Small intestine (tissue), 16 donors: ENCODE measurements at places on chromosomes 1 and 21. TPM values are rescaled to one million over a fixed set of nuclear protein-coding genes. Genes with fewer than 3 reads are reported as not detected.

DNA sequence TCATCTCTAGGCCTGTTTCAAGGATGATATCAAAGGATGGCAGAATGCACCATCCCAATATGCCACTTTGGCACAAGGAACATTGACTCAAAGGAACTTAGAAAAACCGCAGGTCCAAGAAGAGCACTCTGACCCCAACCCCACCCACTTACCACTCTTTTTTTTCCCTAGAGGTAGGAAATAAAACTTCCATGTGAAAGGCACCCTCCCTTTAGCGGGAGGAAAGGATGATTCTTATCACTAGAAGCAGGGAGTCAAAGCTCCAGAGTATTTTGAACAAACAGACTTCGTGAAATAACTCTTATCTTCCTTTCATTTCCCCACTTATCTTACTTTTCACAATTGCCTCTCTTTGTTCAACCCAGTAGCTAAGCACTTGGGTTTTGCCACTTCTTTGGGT is 22.2 kb downstream of the PSMG1 start:
- DNase-seq, result peak; percentile 21

DNA sequence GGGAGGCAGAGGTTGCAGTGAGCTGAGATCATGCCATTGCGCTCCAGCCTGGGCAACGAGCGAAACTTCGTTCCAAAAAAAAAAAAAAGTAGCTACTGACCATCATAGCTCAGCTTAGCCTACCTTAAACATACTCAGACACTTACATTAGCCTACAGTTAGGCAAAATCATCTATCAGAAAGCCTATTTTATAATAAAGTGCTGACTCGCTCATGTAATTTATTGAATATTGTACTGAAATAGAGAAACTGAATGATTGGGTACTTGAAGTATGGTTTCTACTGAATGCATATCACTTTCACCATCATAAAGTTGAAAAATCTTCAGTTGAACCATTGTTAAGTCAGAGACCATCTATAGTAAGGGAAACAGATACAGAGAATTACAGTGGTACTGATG is 93.9 kb upstream of the BMP8A start:
- no peak for DNase-seq

- no peak for DNase-seq
Observed at GRCh38 chr1:101130673-101131072, 105.1 kb upstream of the DPH5 start.

GRCh38 chr1:86692641-86693040 is 11.7 kb upstream of the SH3GLB1 start:
- DNase-seq, result no peak

GRCh38 chr21:33030633-33031032 is 4.9 kb downstream of the OLIG2 start:
- no peak for DNase-seq

- no peak for DNase-seq
Observed at GRCh38 chr21:45209685-45210284, 77.9 kb downstream of the POFUT2 start.

- peak; percentile 53 for DNase-seq
Observed at GRCh38 chr1:244049162-244050013, 1.7 kb upstream of the ZBTB18 start.

The DENND2C gene
- 0.27 TPM for polyA plus RNA-seq

The PRKAA2 gene
- 0.48 TPM for polyA plus RNA-seq

The LRRC7 gene
- polyA plus RNA-seq, result 0.33 TPM

The S100A8 gene
- polyA plus RNA-seq, result 121 TPM
